ENCODE measurements at places on chromosomes 4 and X.

DNA sequence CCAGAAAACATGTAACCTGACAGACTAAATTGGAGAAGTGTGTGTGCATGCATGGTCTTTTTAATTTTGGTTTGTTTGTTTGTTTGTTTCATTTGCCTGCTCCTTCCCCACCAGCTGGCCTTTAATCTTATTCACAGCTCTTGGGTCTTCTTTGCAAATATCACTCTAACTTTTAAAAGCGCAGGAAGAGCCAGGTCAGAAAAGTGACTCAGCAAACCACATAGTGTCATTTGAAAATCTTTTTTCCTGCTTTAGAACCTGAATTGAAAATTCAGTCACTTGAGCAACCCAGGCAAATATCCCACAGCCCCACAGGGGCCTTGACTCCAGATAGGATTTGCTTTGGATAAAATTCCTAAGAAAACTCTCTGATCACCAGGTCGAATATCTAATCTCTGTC lies 4.6 kb downstream of the TMEM255A start:
- no peak for DNase-seq

DNA sequence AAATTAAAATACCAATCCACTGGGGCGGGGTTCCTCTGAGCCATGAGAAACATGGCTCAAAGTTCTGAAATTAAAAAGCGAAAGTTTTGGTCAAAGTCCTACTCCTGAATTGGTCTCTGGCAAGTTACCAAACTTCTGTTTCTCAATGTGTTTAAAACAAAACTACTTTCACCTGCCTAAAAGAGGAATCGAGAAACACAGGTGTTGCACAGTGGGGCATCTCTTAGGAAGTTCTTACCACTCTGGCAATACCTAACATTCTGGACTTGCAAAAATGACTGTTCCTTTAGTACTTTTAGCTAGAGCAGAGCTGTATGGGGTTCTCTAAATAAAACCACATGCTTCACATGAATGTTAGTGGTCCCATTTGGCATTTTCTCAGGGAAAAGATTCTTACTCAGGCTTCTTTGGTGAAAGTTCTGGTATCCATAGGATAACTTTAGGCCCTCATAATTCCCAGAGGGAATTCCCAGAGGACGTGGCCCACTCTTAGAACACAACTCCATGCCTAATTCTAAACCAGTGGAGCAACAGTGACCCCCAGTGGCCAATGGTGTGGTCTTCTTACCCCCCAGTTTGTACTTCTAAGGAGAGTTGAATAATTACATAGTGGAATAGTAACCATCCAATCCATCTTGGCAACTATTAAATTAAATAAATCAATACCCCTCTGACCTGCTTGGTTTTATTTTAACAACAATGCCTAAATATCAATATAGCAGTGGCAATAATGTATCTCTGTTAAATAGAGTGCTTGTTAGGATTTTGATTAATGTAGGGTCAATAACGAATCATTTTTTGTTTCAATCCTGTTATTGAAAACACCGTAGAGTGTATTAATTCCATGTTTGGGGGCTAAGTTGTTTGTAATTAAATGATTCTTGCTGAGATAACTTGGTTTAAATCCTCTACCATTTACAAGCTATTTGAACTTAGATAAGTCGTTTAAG lies 21.9 kb downstream of the BMP3 start:
- DNase-seq: peak; percentile 76

GRCh38 chrX:17613979-17614588 lies 123.2 kb upstream of the SCML1 start:
- peak; percentile 62 for DNase-seq

GRCh38 chr4:44738615-44739014 lies 12.3 kb upstream of the GNPDA2 start:
- peak; percentile 31 for DNase-seq

GRCh38 chrX:124269881-124270280 lies 62.6 kb upstream of the TEX13D start:
- no peak for DNase-seq

GRCh38 chr4:177228599-177228998 lies 81.1 kb upstream of the NEIL3 start:
- no peak for DNase-seq

DNA sequence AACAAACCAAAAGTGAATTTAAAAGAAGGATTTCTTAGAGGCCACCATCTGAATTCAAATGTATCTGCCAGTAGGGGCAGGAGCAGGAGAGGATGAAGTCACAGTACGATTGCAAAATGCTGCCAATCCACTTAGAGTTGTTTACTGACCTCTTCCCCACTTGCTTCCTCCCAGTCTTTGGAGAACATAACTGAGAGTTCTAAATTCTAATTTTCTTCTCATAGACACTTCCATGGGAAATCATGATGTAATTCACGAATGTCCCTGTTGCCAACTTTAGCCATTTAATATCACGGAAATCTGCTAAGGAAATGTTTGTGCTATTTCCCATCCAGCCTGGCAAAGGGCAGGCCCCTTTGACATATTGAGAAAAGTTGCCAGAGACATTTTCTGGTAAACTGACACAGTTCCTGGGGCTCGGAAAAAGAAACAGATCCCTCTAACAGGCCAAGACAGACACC lies 33.6 kb upstream of the NOCT start:
- no peak for DNase-seq

DNA sequence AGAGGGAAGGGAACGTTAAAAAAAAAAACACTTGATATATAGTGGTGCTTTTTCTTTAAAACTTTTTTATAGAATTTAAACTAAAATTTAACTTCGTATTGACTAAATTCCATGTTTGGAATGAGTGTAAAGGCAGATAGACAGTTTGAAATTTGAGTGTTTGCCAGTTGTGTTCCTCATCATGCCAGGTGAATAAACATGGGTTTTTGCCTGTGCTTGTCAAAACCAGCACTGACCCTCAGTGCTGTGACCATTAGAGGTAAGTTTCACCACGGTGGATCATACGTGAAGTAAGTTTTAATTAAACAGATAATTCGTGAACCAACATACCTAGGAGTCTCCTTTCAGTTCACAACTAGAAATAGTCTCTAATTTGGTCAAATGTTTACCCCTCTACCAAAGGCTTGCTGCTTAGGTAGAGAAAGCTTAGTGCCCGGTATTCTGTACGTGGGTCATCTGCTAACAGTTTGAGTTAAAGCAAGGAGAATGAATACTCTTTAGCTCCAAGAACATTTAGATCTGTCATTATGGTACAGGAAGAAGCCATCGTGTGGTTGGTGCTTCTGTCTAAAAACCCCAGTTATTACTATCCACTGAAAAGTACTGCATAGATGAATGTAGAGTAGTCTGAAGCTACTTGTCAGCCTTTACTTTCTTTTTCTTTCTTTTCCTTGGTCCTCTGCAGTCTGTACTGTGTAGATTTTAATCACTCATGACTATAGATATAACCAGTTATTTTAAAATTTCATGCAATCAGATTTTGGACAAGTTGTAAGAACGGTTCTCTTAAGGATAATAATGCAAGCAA lies 32.7 kb downstream of the KIAA0232 start:
- DNase-seq: no peak

GRCh38 chr4:119638359-119638758 lies 9.8 kb upstream of the PDE5A start:
- DNase-seq: no peak

DNA sequence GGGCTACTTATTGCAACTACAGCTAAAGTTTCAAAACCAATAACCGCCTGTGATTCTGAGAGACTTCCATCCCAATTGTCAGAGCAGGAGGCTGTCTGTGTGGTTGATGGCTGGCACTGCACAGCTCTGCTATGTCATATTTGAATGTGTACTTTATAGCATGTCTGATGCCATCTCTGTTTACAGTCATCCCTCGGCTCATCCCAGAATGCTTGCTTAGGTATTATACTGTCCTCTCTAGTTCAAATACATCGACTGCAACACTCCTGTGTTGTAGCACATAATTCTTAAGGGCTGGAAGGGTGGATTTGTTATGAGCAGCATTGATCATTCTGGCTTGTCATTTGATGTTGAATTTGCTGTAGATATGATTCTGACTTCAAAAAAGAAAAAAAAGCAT lies 1617.5 kb upstream of the TENM3 start:
- DNase-seq: no peak

- no peak for DNase-seq
Measured at GRCh38 chr4:77349364-77349763, 192.4 kb downstream of the CCNG2 start.

- DNase-seq: no peak
Measured at GRCh38 chr4:18106620-18107019, 85.1 kb upstream of the LCORL start.

- no peak for DNase-seq
Measured at GRCh38 chr4:95674521-95674981, 125.8 kb upstream of the UNC5C start.

DNA sequence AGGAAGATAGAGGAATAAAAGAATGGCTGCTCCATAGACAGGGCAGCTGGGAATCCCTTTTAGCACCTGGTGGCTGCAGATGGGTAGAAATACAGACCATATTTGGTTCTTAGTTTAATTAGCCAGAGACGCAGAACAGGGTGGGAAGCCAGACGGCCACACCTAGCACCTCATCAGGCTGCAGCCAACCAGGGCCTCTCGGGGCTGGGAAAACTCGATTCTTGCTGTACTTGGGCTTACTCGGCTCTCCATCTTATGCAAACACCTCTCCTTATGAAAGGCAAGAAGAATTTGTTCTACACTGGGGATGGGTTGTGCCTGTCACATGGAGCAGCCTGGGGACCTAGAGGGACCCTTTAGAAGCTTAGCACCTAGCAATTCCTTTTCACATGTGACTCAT lies 19.7 kb downstream of the IRAK1 start:
- DNase-seq: no peak

GRCh38 chrX:77426811-77427210 lies 20.4 kb upstream of the FGF16 start:
- no peak for DNase-seq

DNA sequence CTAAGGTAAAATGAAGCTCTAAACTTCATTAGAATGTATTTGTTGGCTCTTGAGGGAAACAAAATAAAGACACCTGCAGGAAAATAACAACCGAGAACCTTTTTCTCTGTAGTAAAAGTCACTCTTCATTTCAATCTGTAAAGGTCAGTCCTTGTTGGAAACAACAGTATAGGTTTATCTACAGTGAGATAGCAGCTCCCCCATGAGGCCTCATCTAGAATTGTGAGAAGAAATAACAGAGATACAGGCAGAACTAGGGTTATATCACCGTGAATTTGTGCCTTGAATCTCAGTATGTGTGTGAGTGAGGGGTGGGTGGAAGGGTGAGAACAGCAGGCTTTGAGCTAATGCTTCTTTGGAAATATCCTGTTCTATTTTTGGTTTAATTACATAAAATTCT lies 107.8 kb upstream of the FMR1 start:
- peak; percentile 39 for DNase-seq

- no peak for DNase-seq
Measured at GRCh38 chr4:85149676-85150075, 183.2 kb upstream of the WDFY3 start.

All from NCI-H1417 (cell line).